ENCODE measurements at places on chromosomes 6 and 20. TPM values are rescaled to one million over a fixed set of nuclear protein-coding genes. Genes with fewer than 3 reads are reported as not detected.

GRCh38 chr20:40705413-40705812 is 16.4 kb upstream of the MAFB start:
- DNase-seq, result no peak

- peak; percentile 96 for DNase-seq
Measured at GRCh38 chr6:33247977-33248642, 23.6 kb downstream of the VPS52 start.

The PROKR2 gene
- total RNA-seq, result not detected

- peak; percentile 66 for DNase-seq
Measured at GRCh38 chr6:52221302-52221701, 23.0 kb downstream of the IL17F start.

GRCh38 chr20:32896521-32897280 is 38.0 kb downstream of the EFCAB8 start:
- DNase-seq, result no peak

All from activated CD4-positive, alpha-beta T cell treated with anti-CD3 and anti-CD28 coated beads for 36 hours (primary cell).